ENCODE measurements at places on chromosomes 1 and 21. TPM values are rescaled to one million over a fixed set of nuclear protein-coding genes. Genes with fewer than 3 reads are reported as not detected.

The DSCAM gene
- not detected for total RNA-seq

The ASAP3 gene
- 27.6 TPM for total RNA-seq

The ZNF695 gene
- total RNA-seq = 1.7 TPM

The VASH2 gene
- total RNA-seq = 2.8 TPM

The CITED4 gene
- total RNA-seq = 12.4 TPM

The FALEC gene
- not detected for total RNA-seq

The F3 gene
- 4.5 TPM for total RNA-seq

The PCNT gene
- total RNA-seq = 37.3 TPM

The NLRP3 gene
- 0.15 TPM for total RNA-seq

The NECTIN4 gene
- total RNA-seq = 0.12 TPM

The PPIAL4G gene
- not detected for total RNA-seq

The CCDC30 gene
- 3.2 TPM for total RNA-seq

The LHX4 gene
- 0.53 TPM for total RNA-seq

The TEDDM1 gene
- total RNA-seq = not detected

Data from chondrocyte (in vitro differentiated cells).